ENCODE measurements at places on chromosomes 2 and 18.

- no peak for DNase-seq
Measured at GRCh38 chr2:213069531-213069930, 81.9 kb downstream of the IKZF2 start.

DNA sequence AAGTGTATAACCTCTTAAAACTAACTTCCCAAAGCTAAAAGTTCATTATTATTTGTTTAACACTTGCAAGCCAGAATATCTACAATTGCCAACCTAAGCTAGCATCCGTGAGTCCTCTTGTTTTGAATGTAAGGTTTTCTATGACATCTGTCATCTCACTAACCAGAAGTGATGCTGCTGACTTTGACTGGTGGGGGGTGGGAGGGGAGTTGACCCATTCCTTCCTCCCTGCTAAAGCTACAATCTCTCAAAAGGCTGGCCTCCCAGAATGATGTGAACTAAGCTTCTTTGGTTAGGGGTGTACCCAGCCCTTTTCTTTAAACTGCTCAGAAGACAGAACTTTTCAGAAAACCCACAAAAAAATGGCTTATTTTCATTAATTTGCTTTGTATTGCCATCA, 280.6 kb downstream of the ZEB2 start:
- DNase-seq = no peak

GRCh38 chr2:68926796-68927195, 25.9 kb downstream of the GKN2 start:
- DNase-seq = no peak

- DNase-seq = no peak
Measured at GRCh38 chr2:182642328-182642727, 73.7 kb upstream of the DNAJC10 start.

GRCh38 chr2:192236136-192236535, 41.4 kb upstream of the TMEFF2 start:
- no peak for DNase-seq

- no peak for DNase-seq
Measured at GRCh38 chr2:18049325-18049724, 170.9 kb downstream of the KCNS3 start.

- no peak for DNase-seq
Measured at GRCh38 chr2:234913208-234913626, 38.6 kb upstream of the SH3BP4 start.

DNA sequence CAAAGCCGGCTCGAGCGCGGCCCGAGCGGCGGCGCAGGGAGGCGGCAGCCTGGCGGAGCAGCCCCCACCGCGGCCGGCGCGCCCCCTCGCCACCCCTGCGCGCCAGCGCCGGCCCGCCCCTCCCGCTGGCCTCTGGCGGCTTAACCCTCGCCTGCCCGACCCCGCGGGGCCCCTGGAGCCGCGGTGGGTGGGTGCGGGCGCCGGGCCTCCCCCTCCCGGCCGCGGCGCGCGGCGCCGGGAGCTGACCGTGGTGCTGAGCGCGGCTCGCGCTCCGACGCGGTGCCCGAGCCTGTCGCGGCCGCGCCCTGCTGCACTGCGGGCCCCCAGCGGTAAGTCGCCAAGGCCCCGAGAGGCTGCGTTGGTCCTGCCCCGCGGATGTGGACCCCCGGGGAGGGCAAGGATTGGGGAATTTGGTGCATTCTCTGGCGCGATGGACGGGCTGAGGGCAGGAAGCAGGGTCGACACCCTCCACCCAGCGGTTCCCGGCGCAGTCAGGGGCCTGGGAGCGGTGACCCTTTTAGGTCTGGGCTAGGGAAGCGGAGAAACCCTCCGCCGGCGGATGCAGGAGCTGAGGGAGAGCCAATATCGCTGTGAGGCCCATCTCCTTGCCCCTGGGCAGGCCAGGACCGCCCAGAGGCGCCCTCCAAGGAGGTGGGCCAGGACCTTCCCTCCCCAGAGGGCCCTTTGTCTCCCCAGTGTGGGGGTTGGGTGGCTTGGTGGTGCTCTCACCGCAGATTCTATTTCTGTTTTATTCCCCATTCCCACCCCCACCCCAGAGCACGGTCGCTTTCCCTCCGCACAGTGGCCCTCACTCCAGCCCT, 923 bp downstream of the AMER3 start:
- DNase-seq = no peak

GRCh38 chr2:163044114-163044513, 205.5 kb upstream of the KCNH7 start:
- no peak for DNase-seq

GRCh38 chr2:195442458-195443175, 214.4 kb upstream of the SLC39A10 start:
- no peak for DNase-seq

GRCh38 chr2:186486651-186487647, 889 bp downstream of the ZC3H15 start:
- DNase-seq = no peak

DNA sequence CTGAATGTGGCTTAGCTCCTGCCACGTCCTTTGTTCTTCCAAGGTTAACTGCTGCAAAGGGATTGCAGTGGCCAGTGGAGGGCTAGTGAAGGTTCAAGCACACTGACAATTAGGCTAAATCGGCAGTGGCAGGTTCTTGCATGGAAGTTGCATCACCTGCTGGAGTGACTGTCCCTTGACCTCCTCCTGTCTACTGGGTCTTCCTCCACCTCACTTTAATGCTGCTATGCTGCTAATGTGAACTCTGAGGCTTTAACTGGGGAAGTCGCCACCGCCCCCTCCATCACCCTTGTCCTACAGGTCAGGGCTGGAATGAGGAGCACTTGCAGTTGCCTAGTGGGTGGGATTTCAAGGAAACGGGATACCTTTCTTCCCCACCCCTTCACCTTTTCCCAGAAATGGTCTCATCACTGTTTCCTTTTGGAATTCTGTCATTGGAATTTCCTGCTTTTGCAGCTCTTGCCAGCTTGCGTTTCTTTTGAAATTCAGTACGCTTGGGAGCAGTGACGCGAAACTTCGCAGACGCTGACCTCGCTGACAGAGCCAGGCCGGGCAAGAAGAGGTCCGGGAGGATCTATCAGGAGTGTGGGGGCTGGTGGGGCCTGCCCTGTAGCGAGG, 150.3 kb downstream of the SH3RF3 start:
- no peak for DNase-seq

DNA sequence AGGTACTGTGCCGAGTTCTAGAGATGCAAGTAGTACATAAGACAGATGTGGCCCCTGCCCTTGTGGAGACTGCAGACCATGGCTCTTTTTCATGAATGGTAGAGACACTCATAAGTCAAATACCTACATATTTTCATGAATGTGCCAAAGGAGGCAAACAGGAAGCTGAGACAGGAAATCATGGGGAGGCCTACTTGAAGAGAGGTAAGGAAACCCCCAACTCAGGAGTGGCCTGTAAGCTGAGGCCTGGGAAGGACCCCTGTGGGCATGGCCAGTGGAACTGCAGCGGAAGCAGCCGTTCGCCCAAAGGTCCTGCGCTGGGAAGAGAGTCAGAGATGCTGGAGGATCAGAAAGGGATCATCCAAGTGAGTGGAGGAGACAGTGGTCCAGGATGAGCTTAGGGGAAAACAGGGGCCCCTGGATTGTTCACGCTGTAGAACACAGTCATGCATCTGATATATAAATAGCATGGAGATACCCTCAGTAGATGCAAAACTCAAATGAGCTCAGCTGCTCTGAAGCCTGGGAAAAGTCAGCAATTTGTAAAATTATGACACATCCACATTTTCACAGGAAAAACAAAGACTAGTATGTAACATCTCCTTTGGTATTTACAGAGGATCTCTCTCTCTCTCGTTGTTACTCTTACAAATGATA, 228.9 kb downstream of the NEDD4L start:
- DNase-seq = no peak

DNA sequence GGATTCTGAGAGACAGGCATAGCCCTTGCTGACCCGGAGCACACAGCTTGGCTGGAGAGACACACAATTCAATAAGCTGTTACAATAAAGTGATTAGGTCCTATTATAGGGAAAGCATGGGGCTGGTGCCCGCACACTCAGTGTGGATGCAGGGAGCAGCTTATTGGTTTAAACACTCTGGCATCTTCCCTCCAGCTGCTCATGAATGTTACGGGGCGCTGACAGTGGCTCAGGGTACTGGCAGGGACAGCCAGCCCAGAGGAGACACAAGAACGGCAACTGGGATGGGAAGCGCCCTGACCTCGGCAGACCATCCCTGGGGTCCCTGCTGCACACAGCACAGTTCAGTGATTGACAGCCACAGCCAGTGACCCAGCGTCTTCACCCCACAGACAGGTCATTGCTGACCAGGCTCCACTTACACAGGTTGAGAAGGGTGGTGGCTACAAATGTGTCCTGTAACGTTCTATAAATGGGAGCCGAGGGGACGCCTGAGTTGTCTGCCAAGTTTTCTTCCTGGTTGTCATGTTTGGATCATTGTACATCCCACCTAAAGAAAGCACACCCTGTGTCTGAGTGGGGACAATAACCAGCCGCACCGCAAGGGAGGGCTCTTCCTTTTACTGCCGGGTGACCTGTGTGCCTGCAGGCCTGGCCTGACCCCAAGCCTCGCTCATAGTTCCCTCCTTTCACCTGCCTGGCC, 60.3 kb downstream of the SH3BP4 start:
- DNase-seq = no peak

- DNase-seq = no peak
Measured at GRCh38 chr2:8422450-8422800, 259.4 kb upstream of the ID2 start.

- DNase-seq = no peak
Measured at GRCh38 chr2:186751790-186752189, 57.9 kb downstream of the FAM171B start.

DNA sequence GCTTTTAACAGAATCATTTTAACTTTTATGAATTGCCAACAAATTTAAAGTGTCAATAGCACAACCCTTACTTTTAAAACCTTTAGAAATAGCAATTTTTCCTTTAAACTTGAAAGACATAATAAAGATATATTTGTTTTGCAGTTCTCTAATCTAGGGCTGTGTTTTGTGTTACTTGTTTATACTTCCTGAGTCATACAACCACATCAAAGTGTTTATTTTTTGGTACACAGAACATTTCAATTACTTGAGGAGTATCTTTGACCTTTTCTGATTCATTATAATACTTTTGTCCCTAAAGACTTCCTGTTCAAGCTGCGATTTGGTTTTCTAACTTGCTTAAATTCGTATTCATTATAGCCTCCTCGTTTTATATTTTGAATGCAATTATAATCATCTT, 21.8 kb downstream of the TYW5 start:
- DNase-seq = no peak

Data from caudate nucleus (tissue), 63 donors.